Stimulated activated CD4-positive, alpha-beta T cell treated with anti-CD3 and anti-CD28 coated beads, Interleukin-1b, Interleukin-23, amount 100 ng/mL, for 1 hour (primary cell): ENCODE measurements at places on chromosomes 2 and 18.

DNA sequence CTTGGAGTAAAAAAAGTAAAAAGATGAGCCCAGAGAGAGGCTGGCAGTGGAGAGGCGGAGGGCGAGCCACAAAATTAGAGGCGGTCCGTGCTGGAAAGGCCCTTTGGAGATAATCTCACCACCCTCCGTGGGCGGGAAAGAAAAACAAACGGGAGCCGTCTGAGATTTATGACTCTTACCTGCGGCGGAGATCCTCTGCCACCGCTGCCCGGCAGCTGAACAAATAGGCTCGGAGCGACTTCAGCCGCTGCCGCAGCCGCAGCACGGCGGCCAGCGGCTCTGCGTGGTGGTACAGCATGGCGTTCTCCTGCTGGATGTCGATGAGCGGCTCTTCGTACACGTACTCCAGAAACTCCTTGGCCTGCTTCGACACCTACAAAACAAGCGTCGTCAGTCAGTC lies 94.6 kb downstream of the PLEKHM3 start:
- DNase-seq, result no peak

DNA sequence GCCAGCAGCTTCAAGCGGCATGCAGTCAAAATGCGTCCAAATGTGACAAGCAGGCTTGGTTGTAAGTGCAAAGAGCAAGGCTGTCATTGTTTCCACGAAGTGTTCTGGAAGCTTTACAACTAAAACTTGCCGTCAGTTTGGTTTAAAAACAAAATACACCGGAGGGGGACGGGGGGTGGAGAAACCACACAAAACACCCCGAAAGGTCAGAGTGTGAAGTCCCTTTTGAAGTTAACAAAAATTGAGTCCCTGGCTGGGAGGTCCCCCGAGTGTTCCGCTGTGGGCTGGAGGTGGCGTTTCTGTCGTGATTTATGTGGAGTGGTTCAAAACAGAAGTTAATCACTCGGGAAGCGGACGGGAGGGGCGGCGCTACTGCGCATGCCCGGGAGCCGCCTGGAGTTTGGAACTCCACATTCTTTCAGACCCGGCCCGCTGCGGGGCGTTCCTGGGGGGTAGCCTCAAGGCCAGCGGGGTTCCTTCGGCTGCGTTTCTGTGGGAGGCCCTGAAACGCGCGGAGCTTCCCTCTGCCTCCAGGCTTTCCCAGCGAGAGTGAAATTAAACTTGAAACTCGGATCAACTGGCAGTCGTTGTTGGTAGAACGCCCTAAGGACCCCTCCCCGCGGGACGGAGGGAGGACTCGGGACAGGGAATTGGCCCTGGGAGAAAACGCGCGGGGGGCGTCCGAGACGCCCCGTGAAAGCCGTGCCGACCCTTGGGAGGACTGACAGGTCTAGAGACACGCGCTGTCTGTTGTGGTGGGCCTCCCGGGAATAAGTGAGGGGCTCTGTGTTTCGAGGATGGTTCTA lies 1.4 kb downstream of the TGIF1 start:
- DNase-seq, result peak; percentile 76

DNA sequence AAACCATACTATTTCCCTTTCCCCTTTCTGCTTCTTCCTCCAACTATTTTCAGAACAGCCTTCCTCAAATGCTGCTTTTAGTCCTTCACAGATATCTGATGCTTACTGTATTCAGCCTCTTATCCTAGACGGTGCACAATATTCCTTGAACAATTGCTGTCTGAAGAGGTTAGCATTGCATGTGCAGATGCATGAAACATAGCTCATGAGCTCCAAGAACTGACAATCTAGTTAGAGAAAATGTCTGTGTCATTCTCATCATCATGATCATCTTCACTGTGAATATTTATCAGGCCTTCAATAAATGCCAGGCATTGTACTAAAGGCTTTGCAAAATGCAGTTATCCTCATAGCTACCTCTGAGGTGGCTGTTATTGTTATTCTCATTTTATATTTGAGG lies 190.7 kb downstream of the DNER start:
- no peak for DNase-seq

GRCh38 chr18:26960911-26961310 lies 95.4 kb upstream of the AQP4 start:
- no peak for DNase-seq

GRCh38 chr2:22801970-22802369 lies 583.0 kb upstream of the KLHL29 start:
- no peak for DNase-seq

- no peak for DNase-seq
Observed at GRCh38 chr2:42055573-42056514, 8.0 kb downstream of the PKDCC start.

- no peak for DNase-seq
Observed at GRCh38 chr18:46337271-46337670, 233.1 kb downstream of the HAUS1 start.

GRCh38 chr2:226037526-226037925 lies 638.0 kb downstream of the NYAP2 start:
- no peak for DNase-seq

GRCh38 chr2:195779491-195779890 lies 122.5 kb downstream of the SLC39A10 start:
- DNase-seq, result no peak

DNA sequence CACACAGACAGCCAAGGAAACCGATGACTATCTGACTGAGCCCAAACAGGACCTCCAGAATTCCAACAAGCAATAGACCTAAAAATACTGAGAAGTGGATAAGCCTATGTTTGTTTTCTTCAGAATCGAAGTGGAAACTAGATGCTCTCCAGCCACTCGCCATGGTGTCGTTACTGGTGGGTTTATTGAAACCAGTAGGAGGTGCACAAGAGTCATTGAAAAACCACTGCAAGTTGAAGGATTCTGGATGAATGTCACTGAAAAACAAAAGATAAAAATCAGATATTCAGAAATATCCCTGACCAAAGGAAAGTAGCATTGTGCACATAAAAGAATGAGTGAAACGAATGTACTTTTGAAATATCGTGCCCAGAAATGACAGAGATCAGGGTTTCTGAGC lies 15.3 kb downstream of the TM4SF20 start:
- DNase-seq, result no peak

DNA sequence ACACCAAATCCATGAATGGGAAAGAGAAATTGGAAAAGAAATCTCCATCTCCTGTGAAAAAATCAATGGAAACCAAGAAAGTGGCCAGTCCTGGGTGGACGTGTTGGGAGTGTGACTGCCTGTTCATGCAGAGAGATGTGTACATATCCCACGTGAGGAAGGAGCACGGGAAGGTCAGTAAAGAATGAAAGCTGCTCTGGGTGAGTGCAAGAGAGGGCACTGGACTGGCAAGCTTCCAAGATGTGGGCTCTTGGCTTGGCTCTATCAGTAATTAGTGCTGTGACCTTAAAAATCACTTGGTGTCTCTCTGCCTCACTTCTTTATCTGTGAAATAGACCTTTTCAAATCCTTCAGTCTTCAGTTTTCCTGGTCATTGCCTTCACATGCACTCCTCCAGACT lies 89.0 kb downstream of the ZNF532 start:
- DNase-seq, result no peak

DNA sequence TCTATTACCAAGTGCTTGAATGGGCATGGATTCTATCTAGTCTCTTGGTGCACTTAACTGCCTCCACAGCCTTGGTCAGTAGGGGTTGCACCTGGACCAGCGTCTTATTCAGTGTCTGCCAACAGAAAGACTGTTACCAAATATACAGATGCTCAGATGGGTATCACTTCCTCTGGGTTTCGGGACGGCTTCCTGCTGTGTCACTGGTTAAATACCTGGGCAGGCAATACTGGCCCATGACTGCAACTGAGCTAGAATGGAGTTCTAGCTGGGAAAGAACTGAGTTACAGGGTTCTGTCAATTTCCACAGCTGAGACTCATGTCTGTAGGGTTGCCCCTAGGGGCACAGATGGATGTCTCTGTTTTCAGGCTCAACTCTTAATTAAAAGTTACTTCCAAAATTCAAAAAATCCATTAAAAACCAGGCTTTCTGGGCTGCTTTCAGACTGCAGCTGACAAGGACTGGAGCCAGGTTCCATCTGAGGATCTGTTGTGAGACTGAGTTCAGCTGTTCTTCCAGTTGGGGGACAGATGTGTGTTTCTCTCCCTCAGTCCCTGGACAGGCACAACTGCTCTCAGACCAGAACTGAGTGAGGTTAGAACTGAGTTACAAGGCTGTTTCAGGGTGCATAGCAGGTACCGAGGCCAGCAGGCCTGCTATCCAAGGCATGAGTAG lies 789.6 kb upstream of the SLC8A1 start:
- DNase-seq, result no peak

- no peak for DNase-seq
Observed at GRCh38 chr18:44917216-44918141, 236.8 kb downstream of the SETBP1 start.

GRCh38 chr2:188786368-188786841 lies 187.8 kb upstream of the COL3A1 start:
- no peak for DNase-seq

GRCh38 chr2:164850235-164850634 lies 8.6 kb upstream of the COBLL1 start:
- no peak for DNase-seq

DNA sequence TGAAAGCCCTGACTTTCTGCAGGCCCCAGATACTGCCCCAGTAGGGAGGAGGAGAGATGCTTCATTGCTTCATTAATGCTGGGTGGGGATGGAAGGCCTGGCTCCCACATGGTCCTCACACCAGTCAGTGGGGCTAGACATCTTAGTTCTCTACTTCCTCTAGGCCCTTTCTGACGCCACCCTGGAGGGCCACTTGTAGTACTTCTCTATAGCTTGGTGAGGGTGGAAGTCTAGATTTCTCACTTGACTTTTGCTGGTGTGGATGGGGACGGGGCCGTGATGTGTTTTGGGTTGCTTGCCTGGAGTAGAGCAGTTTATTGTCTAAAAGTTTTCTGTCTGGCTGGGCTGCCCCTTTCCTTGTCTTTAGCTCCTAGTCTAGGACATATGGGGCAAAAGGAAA lies 18.7 kb downstream of the MERTK start:
- DNase-seq, result no peak
